ENCODE measurements at places on chromosomes 7 and 10.

DNA sequence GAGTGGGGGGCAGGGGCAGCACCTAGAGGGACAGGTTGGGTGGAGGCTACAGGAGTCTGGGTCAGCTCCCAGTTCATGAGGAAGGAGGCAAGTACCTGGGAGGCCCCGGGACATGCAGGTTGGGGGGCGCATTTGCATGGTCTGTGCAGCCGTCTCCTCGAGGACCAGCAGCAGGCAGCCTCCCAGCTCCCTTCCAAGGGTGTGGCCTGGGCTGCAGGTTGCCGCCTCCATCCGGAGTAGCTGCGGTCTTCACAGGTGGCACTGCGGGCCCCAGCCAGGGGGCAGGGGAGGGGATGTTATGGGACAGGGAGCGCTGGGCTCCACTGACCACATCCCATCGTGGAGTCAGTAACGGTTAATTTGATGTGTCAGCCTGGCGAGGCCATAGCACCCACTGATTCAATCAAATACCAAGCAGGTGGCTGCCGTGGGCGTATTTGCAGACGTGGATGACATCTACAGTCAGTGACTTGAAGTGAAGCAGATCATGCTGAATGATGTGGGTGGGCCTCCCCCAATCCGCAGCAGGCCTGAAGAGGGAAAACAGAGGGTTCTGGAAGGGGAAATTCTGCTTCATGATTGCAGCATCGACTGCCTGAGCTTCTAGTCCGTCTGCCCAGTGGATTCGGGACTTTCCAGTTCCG is 81.6 kb downstream of the PRKAG2 start:
- DNase-seq = no peak

DNA sequence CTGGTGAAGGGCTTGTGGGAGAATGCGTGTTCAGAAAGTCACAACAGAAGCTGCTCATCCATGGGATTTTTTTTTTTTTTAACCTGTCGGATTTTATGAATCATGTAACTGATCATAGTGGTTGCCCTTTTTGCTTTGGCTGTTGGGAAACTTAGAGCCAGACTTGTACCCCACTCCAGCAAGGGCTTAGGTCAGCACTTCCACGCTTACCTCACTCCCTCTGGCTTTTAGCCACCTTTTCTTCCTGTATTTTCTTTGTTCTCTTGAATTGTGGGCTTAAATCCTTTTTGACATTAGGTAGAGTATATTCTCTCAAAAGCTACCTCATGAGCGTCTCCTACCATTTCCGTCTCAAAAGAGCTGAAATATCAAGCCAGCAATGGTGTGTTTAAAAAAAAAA is 113.6 kb upstream of the BTBD16 start:
- no peak for DNase-seq

DNA sequence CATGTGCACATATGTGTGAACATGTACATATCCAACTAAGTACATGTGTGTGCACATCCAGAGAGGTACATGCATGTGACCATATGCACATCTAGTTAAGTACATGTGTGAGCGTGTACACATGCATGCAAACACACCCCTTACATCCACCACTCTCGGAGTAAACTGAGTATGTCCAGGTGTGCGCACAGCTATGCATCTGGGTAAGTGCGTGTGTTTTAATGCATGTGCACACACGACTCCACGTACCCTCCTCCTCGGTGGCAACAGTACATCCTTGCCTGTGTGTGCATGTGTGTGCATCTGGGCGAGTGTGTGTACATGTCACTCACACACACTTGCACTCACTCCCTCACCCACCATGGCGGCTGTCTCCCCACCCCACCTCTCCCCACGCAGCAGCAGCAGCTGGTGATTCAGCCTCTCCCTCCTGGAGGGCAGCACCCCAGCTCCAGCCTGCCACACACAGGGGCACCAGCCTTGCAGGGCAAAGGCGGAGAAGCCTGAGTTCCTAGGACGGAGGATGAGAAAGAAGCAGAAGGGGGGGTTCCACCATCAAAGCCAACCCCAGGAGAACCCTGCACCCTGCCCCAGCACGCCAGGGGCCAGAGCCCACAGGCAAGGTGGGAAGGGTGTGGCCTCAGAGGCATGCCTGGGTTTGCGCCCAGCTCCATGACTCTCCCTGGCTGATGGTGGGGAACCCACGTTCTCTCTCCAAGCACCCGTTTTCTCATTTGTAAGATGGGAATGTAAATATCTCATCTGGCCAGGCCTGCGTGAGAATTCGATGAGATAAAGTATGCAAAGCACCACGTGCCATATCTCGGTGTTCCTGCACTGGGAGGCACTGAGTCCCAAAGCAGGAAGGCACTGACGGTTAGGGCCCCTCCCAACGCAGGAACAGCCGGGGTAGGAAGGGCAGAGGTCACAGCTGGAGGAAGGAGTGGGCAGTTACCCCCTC is 27.7 kb upstream of the DNAAF5 start:
- DNase-seq = no peak

- no peak for DNase-seq
Observed at GRCh38 chr10:133459454-133460207, 5.9 kb downstream of the SCART1 start.

DNA sequence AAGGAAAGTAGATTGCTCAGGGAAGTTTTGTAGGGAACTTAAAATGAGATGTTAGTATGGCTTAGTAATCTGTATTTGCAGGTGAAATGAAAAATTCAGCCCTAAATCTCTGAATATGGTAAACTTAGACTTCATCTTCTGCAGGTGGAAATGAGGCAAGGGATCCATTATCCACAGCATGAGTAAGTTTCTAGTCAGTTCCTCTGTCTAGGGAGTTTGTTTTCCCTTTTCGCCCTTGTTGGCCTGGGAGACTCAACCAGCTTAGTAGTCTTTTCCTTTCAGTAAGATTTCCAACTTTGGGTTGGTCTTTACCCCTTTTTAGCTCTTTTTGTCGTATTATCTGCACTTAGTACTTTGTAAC is 65.6 kb downstream of the ZEB1 start:
- DNase-seq = no peak

DNA sequence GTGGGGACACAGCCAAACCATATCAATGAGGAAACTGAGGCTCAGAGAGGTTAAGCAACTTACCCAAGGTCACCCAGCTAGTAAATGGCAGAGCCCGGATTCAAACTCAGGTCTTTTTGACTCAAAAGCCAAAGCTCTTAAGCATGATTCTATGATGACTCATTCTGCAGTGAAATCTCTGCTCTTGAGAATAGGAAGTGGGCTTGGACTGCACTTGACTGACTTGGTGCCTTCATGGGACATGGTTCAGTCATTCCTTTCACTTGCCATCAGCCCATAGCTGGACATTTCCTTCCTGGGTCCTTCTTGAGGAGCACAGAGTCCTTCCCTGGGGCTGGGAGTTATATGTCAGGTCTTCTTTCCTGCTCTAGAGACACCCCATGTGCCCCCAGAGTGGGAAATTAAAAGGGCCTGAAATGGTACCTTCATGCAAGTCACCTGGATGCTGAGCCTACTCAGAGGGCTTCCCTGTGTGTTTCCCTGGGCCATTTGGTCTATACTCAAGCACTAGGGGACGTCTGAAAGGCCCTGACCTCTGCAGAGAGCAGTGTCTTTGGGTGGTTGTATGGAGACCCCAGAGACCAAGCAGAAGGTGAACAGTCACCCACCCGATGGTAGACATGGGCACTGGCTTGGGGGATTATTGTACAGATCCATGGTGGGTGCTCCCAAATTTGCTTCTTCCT is 62.4 kb upstream of the SDK1 start:
- no peak for DNase-seq

GRCh38 chr10:102603946-102604345 is 40.3 kb upstream of the TRIM8 start:
- DNase-seq = no peak

GRCh38 chr7:91852263-91852741 is 28.2 kb downstream of the MTERF1 start:
- DNase-seq = no peak

GRCh38 chr10:17668435-17669184 is 24.7 kb downstream of the STAM start:
- DNase-seq = no peak

DNA sequence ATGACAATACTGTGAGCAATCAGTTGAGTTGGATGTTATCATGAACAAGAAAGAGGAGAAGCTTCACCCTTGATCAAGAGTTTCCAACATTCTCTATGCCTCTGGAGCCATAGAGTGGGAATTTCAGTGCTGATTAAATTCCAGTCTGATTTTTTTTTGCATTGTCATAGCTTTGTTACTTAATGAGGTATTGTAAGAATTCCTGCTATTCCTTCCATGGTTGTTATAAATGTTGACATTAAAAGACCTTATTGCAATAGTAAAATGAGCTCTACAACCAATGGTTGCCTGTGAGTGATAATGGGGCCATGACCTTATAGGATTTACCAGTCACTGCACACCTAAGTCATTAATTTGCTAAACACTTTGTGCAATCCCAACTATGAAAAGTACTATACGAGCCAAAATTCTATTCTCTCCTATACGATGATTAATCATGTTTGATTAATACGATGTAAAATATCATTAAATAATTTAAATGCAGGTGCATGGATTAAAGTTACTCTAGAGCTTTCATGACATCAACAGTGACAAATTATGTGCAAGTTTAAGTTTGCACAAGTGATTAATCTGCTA is 353.2 kb upstream of the KLF6 start:
- no peak for DNase-seq
